ENCODE measurements at places on chromosomes 3 and 15.

DNA sequence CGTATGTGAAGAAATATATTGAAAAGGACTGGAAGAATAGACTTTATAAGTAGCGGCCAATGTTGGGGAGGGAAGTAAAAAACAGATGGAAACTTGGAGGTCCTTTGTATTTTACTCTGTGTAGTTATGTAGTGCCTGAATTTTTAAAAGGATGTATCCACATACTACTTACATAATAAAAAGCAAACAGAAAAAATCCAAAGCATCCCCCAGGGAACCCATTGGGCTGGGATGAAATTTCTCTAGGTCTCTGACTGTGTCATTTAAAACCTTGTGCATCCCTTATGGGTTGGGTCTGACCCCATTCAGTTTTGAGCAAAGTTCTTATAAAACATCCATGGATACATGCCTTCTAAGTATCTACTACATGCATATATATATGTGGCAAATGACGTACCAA is 141.1 kb downstream of the NR1D2 start:
- no peak for DNase-seq

- DNase-seq, result peak; percentile 71
Observed at GRCh38 chr15:40343512-40343911, 2.8 kb upstream of the CCDC9B start.

DNA sequence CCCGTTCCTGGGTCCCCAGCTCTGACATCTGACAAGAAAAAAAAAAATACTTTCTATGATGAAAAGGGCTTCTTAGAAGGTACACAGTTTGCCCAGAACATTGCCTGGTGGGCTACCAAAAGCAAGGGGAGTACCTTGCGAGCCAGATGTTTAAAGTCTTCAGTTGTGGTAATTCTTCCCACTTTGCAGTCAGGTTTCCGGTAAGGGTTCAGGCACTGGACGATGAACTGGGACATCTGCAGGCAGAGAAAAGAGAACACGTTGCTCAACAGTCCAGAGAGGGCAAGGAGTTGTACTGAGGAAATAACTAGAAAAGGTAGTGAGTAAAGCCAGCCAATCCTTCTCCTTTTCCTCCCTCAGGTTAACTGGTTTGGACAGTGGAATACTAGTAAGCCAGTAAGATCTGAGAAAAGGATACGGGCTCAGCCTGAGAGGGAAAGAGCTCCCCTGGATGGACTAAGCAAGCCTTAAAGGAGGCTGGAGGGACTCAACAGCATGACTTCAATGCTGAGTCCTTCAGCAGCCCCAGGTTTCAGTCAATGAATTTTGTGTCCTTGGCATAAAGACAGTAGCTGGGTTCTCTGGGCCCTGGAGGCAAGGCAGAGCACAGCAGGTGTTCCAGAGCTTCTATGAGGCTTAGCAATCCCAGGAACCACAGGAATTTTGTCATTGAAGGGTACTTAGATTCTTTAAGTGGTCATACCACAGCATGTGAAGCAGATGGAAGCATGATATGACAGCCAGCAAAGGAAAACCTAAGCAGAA is 38.2 kb downstream of the NBEAL2 start:
- DNase-seq, result no peak

GRCh38 chr3:187110156-187110555 is 29.1 kb downstream of the RPL39L start:
- no peak for DNase-seq

- DNase-seq, result no peak
Observed at GRCh38 chr3:71025516-71025915, 558.0 kb downstream of the FOXP1 start.

GRCh38 chr3:190886945-190887344 is 24.5 kb upstream of the GMNC start:
- DNase-seq, result no peak

GRCh38 chr3:78049521-78049920 is 1009.6 kb downstream of the ROBO2 start:
- DNase-seq, result no peak

- no peak for DNase-seq
Observed at GRCh38 chr15:90030376-90030775, 29.3 kb downstream of the ZNF710 start.

- no peak for DNase-seq
Observed at GRCh38 chr15:43950531-43950930, 123.7 kb downstream of the WDR76 start.

DNA sequence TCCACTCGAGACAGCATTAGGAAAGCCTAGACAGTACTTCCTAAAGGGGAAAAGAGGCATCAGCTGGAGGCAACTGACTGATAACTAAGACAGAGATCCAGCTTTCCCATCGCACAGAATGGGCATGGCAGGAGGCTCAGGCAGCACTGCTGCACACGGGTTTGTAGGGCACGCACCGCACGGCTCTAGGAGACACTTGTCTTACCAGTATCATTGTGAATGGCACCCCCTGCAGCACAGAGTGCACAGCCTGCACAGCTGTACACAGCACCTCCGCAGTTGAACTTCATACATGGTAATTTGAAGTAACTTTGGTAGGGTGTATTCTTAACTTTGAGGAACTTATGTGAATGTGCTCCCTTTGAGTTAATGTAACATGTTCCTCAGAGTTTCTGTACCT is 281.6 kb downstream of the PLCL2 start:
- DNase-seq, result no peak

- DNase-seq, result no peak
Observed at GRCh38 chr3:9339761-9340471, 22.9 kb upstream of the THUMPD3 start.

- no peak for DNase-seq
Observed at GRCh38 chr15:50112488-50113186, 6.4 kb downstream of the ATP8B4 start.

DNA sequence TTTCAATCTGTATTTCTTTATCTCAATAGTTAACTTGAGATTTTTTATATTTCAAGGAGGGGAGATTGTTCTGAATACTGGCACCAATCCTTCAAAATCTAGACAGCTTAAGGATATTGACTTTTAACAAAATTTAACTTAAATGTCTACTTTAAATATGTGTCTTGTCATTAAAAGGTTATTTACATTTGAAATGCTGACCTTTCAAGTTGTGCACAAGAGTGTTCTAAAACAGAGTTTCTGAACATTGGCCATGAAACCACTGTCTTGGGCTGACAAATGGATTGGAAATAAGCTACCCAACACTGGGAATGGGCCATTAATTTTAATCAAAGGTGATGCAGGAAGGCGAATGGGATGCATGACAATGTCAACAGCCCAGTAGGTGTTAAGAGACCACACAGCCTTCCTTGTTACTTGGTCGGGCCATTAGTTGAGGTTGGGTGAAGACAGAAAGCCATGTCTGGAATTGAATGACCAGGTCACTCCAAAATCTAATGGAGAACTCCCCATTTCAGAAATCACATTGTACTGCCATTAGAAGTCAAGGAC is 128.5 kb downstream of the CDIN1 start:
- DNase-seq, result no peak

DNA sequence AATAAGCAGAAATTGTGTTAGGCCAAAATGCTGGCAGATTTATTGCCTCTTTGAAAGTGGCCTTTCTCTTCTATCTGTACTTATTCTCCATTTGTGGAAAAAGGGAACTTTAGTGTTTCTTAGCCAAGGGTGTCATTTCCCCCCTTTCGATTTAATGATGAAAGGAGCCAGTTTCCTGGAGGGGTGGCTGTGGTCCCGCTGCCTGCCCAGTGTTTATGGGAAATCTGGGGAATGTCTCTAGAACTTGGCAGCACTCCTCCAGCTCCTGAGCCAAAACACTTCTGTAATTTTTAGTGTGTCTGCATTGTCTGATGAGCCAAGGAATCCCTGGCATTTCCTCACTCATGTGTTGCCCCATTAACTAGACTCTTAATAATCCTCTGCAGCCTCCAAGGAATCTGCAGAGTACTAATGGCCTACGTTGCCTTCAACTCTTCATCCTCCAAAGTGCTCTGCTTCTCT is 448.8 kb downstream of the GRM7 start:
- peak; percentile 0 for DNase-seq

GRCh38 chr3:94990952-94991705 is 928.3 kb downstream of the NSUN3 start:
- DNase-seq, result no peak

- DNase-seq, result no peak
Observed at GRCh38 chr3:107452436-107452835, 70.3 kb upstream of the BBX start.

- peak; percentile 16 for DNase-seq
Observed at GRCh38 chr15:52331490-52332240, 36.1 kb upstream of the MYO5C start.

GRCh38 chr15:79515300-79516027 is 83.3 kb downstream of the MINAR1 start:
- no peak for DNase-seq

- no peak for DNase-seq
Observed at GRCh38 chr3:29977360-29977759, 629.0 kb upstream of the TGFBR2 start.

DNA sequence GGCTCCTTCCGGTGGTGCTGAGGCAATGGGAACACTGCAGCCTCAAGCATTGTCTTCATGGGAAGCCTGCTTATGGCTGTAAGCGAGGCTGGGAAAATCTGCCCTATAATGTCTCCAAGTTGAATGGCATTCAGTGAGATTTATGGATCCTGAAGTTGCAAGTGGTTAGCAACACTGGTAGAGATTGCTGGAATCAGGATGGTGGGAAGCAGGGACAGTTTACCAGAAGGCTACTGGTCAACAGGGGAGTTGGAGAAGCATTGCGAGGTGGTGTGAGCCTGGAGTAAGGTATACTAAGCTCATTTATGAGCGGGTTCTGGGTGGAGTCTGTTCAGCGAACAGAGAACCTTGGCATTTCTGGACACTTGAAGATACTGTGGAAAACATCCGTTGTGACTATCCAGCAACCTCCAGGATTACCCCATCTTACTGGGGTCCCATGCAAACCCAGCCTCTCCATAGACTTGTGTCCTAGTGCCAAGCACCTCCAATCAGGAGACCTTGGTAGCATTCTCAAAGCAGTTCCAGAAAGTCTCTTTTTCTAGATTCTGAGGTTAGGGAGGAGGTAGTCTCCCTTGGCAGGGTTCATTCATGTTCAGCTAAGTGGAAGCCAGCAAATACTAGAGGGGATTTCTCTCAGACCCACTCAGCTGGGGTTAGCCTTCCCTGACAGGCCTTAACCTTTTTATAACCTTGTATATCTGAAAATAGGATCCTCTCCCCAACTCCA is 7.3 kb downstream of the RPSA start:
- no peak for DNase-seq

DNA sequence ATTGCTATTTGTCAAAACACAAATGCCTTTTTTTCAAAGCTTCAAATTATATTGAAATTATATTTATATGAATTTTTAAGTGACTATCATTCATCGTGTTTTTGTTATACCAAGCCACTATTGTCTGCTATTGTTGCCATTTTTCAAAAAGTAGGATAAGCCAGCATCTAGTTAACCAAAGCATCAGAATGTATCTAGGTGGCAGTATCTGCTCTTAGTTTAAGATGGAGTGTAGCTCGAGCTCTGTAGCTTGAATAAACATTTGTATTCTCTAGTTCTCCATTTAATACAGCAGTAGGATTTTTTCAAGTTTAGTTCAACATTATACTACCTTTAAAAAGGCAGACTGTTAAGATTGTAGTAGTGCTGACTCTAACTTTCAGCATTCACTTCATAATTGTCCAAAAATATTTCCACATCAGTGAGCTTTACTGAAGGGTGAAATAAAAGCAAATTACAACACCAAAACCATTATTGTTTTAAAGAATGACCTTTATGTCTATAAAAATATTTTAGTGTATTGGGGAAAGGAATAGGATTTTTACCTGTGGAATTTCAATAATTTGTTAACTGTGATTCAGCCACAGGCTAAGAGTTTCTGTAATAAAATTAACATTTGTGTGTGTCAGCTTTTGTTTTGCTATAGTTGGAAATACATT is 19.6 kb upstream of the C15orf61 start:
- DNase-seq, result peak; percentile 21

- DNase-seq, result no peak
Observed at GRCh38 chr15:60835974-60836373, 357.0 kb upstream of the ICE2 start.

GRCh38 chr3:194686816-194687637 is 1.3 kb downstream of the FAM43A start:
- peak; percentile 15 for DNase-seq

- no peak for DNase-seq
Observed at GRCh38 chr3:63986146-63986545, 37.1 kb downstream of the PSMD6 start.

DNA sequence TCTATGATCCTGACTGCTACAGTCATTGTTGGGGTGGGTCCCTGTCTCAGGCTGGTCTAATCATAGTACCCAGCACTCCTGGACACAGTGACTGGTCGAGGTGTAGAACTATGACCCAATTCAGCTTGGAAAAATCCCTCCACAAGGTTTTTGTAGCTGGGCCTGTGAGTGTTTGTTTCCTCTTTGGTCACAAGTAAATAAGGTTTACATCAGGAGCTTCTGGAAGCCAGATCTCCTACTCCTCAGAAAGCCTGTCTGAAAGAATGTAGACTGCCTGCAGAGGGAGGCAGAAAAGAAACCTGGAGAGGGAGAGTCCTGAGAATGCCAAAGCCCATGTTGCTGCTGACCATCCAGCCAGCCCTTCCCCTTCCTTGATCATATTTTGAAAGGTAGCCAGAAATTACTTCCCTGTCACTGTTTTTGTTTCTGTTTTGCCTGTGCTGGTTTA is 123.2 kb downstream of the RAP2B start:
- peak; percentile 71 for DNase-seq

- no peak for DNase-seq
Observed at GRCh38 chr3:117444175-117444574, 734.6 kb downstream of the TUSC7 start.

GRCh38 chr3:107206141-107206540 is 171.1 kb upstream of the CCDC54 start:
- DNase-seq, result peak; percentile 23

GRCh38 chr3:187590861-187591576 is 79.2 kb downstream of the SST start:
- DNase-seq, result no peak

DNA sequence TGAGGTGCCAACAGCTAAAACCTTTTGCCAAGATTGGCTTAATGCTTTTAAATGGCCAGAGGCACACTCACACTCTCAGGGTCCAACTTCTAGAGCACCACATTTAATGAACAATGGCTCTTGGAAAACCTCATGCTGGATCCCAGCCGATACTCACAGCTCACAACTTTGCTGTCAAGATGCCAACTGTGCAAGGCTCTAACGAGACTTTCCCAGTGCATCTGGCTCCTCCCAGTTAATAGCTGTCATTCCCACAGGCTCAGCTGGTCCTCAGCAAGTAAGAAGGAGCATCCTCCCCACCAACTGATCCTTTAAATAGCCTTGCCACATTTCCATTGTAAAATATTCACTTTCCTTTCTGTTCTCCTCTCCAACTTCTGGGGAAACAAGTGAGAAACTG is 20.3 kb upstream of the FRMD4B start:
- DNase-seq, result no peak

GRCh38 chr15:71465131-71465955 is 345.0 kb upstream of the NR2E3 start:
- DNase-seq, result no peak

DNA sequence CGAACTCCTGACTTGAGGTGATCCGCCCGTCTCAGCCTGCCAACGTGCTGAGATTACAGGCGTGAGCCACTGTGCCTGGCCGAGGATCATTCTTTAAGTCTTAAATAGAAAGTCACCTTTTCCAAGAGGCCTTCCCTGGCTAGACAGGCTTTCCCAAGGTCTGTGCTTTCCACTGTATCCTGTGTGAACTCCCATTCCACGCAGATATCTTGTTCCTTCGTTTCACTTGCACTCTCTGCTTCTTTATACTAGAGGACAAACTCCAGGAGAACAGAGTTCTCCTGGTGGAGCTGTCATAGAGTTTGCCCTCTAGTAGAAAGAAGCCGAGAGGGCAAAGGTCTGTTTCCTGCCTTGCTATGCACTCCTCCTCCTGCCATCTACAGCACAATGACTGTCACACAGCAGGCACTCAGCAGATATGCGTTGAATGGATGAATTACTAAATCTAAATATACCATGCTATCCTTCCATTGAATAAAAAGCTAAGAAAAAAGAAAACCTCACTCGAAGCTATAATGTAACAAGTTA is 211.2 kb downstream of the FOXP1 start:
- no peak for DNase-seq
